MV-4-11 (cell line): ENCODE measurements at places on chromosomes 16 and 17.

GRCh38 chr17:45893725-45894021 is 681 bp upstream of the MAPT start:
- no peak for DNase-seq

DNA sequence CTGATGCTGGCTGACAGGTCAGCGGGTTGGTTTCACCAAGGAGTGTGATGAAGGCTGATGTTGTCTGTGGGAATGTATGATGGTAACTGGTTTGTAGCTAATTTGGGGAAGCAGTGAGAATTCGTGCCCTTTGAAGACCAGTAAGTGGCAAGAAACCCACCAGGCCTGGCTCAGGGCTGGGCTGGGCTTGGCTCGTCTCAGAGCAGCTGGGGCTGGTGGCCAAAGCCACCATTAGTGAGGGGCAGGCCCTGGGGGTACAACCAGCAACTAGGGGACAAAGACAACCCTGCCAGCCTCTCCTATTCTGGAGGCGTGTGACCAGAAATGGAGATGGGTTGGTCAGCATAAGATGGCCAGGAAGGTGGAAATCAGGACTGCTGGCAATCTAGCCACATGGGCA is 13.0 kb upstream of the STH start:
- DNase-seq: no peak

DNA sequence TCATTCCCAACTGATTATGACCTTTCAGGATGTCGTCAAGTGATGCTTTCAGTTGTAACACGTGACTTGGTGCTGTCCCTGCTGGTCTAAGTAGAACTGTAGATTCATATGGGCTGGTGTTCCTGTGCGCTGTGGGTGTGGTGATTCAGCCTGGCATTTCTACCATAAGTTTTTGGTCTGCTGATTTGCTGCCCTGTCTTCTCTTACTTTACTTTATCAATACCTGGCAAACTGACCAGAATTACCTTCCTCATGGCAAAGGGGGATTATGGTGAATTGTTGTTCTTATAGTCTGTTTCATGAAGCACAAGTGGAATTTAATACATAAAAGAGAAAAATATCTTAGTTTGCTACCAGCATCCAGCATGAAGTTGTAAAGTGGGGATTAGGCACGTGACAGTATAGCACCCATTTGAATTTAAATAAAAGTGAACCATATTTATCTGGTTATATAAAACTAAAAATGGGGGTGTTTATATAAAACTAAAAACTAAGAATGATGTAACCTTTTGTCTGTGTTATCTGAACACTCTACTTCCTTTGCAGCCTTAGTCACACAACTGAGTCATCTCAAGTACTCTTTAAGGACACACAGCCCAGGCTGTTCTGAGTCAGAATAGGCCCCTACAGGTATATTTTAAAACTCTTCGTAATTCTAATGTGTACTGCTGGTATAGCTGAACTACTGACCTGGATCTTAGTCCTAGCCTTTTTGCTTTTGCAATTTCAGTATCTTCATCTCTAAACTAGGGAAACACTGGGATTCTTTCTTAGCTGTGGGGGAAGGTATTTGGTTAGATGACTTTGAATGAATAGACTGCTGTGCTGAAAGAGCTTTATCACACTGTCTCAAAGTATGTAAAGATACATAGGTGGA is 28.3 kb downstream of the TTC19 start:
- DNase-seq: peak; percentile 66

DNA sequence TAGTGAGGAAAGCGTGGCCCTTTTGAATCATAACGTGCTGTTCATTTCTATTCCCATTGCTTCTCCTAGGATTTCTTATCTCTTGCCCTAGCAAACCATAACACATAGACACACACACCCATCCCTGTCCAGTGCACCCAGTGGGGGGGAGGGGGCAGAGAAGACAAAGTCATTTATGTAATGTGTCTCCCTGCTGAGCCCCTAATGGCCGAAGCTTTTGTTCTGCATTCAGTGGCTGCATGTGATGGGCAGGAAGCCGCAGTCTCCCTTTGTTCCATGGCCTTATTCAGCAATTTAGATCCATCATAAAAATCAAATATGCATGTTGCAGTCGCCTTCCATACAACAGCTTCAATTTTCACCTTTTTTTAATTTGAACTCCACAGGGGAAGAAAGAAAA is 325.4 kb downstream of the ZFHX3 start:
- DNase-seq: no peak

DNA sequence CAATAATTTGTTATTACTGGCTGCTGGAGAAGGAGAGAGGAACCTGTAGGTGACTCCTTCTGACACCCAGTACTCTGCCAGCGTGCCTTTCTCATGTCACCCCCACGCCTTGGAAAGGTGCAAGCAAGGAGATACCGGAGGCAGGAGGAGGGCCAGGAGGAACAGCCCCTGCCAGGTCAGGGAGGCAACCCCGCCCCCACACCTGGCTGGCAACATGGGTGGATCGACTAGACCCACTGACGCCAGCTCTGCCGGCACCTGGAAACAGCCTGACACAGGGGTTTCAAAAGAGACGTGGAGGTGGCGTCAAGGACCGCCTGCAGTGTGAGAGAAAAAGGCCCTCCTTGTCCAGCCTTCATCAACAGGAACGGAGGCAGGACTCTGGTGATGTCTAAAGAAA is 62.3 kb downstream of the CYB5B start:
- DNase-seq: no peak

DNA sequence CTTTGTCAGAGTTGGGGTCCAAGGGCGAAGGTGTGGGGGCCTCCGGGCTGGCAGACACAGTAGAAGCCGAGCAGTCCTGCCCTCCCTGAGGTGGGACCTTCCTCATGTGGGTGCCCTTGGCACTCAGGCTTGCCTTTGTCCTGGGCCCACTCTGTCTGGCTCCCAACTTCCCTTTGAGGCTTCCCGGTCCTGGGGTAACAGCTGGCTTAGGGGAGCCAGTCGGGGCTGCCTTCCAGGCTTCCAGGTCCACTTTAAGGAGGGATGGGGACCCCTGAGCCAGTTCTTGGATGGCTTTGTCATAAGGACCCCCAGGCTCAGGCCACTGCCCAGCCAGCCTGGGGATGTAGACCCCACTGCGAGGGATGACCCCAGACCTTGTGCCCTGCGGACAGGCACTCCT is 7.8 kb downstream of the GAS2L2 start:
- DNase-seq: no peak

- no peak for DNase-seq
Observed at GRCh38 chr17:61155590-61156237, 243.9 kb upstream of the TBX2 start.

DNA sequence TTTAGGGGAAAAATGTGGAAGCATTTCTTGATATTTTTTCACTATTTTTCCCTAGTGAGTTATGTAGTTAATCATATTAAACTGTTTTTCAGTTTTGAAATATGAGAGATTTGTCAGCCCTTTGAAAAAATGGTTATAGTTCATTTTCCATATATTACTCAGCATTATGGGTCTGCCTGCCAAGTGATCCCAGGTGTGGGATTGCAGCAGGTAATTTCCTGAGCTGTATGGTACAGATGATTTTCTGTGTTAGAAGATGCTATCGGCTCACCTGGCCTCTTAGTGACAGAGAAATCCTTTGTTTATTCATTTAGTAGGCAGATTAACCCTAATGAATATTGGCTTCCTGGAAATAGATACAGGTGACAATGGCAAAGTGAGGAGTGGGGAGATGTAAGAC is 275.1 kb upstream of the TBX2 start:
- no peak for DNase-seq

- no peak for DNase-seq
Observed at GRCh38 chr17:4136373-4136772, 6.5 kb downstream of the ZZEF1 start.

GRCh38 chr16:57167953-57168352 is 17.9 kb downstream of the PSME3IP1 start:
- peak; percentile 82 for DNase-seq

DNA sequence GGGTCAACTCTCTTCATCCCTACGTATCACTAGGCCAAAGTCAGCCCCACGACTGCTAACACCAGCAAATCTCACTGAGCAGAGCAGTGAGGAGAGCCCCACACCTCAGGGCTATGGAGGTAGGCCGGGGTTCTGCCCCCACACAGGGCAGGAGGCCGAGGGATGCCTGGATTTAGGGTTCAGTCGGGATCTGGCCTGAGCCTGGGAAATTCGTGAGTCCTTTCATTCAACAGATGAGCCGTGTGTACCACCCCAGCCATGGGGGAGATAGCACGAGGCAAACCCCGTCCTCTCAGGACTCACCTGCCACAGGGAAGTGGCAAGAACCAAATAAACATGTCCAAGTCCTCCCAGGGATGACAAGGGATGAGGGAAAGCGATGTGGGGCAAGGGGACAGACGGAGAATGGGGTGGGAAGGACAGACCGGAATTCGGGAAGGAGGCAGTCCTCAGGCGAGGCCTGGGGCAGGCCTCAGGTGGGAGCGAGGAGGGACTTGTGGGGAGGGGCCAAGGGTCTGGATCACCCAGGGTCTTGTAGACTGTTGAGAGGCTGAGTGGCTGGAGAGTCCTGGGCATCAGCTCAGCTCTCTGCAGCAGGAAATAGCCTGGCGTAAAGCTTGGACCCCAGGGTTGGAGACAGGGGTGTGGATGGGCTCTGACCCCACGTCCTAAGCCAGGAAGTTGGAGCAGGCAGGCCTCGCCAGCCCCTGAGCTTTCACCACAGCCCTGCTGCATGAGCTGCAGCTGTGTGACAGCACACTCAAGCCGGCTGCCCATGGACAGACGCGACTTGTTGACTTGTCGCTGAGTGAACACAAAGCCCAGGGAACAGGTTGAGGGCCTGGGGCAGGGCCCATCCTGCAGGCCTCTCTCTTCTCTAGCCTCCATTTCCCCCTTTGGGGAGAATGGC is 7.9 kb upstream of the FAM83G start:
- no peak for DNase-seq

GRCh38 chr17:55742272-55743102 is 8.4 kb upstream of the PCTP start:
- DNase-seq: peak; percentile 49

DNA sequence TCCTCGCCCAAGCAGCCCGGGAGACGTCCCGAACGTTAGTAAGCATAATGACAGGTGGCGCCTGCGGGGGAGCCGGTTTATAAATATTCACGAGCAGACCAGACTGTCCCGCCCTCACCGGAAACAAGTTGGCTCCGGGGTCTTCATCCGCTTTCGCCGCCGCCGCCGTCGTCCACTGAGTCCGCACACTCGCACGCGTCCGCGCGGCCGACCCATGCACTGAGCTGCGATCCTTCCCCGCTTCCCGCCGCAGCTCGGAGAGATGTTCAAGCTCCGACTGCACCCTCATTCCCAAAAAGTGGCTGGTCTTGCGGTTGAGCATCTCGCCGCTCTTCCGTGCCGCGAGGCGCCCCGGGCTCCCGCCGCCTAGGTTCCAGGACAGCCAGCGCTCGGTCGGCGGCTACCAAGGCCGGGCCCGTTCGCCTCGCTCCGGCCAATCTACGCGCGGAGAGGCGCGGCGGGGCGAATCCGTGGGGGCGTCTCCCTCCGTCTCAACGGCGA is 385 bp downstream of the CFAP119 start:
- peak; percentile 31 for DNase-seq

DNA sequence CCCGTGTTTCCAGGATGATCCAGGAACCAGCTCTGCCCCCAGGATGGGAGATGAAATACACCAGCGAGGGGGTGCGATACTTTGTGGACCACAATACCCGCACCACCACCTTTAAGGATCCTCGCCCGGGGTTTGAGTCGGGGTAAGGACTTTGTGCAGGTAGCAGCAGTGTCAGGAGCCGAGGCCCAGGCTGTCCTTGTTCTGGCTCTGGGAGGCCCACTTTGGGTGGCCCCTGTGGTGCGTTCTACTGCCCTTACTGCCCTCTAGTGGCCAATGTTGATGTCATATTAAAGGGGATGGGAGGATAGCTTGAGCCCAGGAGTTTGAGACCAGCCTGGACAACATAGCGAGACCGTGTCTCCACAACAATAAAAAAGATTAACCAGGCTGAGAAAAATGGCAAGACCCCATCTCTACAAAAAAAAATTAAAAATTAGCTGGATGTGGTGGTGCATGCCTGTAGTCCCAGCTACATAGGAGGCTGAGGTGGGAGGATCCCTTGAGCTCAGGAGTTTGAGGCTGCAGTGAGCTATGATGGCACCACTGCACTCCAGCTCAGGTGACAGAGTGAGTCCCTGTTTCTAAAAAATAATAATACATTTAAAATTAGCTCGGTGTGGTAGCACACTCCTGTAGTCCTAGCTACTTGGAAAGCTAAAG is 20.9 kb upstream of the CLEC18A start:
- DNase-seq: peak; percentile 31

GRCh38 chr16:89317729-89318429 is 100.4 kb downstream of the ZNF778 start:
- no peak for DNase-seq

- DNase-seq: no peak
Observed at GRCh38 chr16:63462316-63462715, 1426.1 kb upstream of the CDH8 start.

- no peak for DNase-seq
Observed at GRCh38 chr17:28499684-28500357, 6.3 kb upstream of the FOXN1 start.
